Activated CD4-positive, alpha-beta T cell treated with anti-CD3 and anti-CD28 coated beads, Interleukin-2, amount 50 U/mL, for 1 hour (primary cell): ENCODE measurements at places on chromosomes 2 and 18.

GRCh38 chr2:30427606-30428347, 19.3 kb upstream of the LCLAT1 start:
- DNase-seq: no peak

- no peak for DNase-seq
Measured at GRCh38 chr18:75624869-75625268, 197.4 kb upstream of the SMIM21 start.

DNA sequence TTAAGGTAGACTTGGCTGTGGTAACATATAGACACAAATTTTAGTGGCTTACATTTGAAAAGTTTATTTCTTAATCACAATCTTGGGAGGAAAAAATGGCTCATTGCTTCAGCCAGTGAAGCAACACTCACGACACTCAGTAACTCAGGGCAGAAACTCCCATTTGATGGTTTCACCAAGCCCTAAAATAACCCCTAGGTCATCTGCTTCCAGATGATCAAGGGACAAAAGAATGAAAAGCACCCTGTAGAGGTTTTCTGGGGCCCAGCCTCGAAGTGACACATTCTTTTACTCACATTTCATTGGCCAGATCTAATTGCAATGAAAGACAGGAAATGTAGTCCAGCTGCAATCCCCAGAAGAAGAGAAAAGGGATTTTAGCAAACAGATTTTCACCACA, 275.9 kb downstream of the TMX3 start:
- no peak for DNase-seq

GRCh38 chr2:101106453-101107181, 44.6 kb downstream of the TBC1D8 start:
- DNase-seq: no peak

- DNase-seq: no peak
Measured at GRCh38 chr2:105641389-105641811, 103.3 kb upstream of the NCK2 start.

DNA sequence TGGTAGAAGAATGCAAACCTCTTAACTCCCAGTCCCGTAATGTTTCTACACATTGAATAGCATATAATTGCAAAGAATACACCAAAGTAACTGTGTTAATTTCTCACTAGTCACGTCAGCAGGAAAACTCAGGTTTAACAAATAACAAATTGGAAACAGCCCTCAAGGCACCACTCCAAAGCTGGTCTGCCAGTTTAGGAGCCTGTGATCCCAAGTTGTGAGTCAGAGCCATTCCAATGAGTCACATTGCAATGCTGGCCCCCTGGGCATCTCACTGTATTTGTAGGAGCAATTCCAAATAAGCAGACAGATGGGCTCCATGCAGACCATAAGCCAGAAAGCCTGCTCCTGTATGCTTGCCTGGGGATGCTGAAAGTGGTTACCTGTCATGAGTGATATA, 143.2 kb upstream of the SETBP1 start:
- no peak for DNase-seq

- no peak for DNase-seq
Measured at GRCh38 chr18:51610481-51610880, 413.0 kb upstream of the MEX3C start.

DNA sequence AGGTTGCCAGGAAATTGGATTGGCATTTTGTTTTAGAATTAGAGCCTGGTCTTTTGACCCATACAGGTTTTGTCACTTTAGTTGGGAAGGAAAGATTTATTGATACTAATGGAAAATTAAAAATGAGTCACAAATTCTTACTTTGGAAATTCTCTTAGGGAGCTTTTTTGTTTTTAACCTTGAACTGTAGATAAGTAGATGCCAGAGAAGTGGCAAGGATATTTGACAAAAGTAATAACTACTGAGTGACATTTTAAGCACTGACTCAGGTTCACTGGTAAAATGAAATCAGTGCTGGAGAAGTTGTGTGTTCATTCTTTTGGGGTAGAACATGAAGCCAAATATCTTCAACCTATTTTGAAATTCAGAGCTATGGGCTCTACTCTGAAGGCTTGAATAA, 56.5 kb downstream of the LDLRAD4 start:
- DNase-seq: no peak

- DNase-seq: no peak
Measured at GRCh38 chr2:159545085-159545484, 71.3 kb downstream of the BAZ2B start.

- DNase-seq: no peak
Measured at GRCh38 chr18:59980188-59980637, 80.4 kb downstream of the PMAIP1 start.
